Fibroblast of skin of abdomen (primary cell): ENCODE measurements at places on chromosomes 7 and 10.

GRCh38 chr7:142375710-142376313, 118.0 kb upstream of the PRSS58 start:
- no peak for DNase-seq

- DNase-seq: no peak
Measured at GRCh38 chr7:150358433-150358832, 10.2 kb upstream of the REPIN1 start.

GRCh38 chr7:121961089-121961867, 88.3 kb downstream of the PTPRZ1 start:
- peak; percentile 95 for DNase-seq

DNA sequence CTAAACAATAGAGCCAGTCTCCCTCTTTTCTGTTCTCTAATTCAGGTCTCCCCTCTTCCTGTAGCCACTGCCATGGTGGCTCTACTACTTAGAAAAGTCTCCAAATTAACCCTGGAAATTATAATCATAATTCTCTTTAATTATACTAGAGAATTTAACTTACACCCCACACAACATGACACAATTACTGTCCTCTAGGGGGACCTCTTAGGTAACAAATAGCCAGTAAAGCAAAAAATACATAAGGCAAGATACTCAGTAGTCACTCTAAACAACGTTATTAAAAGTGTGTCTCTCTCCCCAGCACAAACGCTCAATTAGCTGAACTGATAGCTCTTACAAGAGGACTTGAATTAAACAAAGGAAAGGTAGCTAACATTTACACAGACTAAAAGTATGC, 44.3 kb upstream of the ZNF107 start:
- DNase-seq: no peak

- no peak for DNase-seq
Measured at GRCh38 chr7:121023683-121024511, 35.4 kb downstream of the CPED1 start.

DNA sequence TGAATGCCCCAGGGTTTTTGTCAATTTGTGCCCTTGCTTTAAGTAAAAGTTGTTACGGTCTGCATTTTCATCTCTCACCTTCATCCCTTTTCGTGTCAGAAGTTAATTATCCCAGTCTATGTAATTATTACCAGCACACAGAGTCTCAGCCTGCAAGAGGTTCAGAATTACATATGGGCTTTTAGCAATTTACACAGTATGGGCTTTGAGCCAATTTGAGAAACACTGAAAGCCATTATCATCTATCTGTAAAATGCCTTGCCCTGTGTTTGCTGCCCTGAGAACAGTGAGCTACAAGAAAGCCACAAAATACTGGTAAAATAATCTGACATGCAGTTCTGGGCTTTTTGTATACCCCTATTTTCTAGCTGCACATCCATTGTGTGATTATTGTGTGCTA, 125.6 kb upstream of the STEAP4 start:
- DNase-seq: no peak

DNA sequence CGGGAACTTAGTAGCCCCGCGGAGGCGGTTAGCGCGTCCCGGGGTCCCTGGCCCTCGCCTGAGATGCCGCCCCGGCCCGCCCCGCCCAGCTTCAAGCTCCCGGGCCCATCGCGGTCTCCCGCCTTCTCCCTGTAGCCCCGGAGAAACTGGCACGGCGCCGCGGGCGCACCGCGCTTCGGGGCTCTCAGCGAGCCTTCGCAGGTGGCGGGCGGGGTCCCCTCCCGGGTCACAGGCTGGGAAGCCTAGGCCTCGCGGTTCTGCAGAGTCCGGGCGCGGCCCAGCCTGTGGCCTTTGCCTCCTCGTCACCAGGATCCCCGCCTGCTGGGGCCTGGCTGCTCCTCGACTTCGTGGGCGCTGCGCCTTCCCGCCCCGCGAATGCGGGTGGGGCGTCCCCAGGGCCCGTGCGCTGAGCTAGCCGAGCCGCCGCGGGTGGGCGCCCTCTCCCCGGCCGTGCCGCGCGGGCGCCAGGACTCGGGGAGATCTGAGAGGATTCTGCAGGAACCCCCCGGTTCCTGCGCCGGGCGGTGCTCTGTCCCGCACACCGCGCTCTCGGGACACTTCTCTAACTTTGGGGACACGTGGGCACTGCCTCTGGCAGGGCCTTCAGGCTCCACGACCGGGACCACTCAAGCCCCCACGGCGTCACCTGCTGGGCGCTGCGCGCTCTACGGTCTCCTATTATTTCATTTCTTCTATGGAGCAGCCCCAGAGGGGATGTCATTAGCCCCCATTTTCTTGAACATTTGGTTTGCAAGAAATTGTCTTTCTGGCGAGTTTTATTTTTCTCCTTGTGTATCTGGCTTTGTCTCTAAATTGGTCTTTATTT, 682 bp upstream of the RGS10 start:
- DNase-seq: peak; percentile 56

DNA sequence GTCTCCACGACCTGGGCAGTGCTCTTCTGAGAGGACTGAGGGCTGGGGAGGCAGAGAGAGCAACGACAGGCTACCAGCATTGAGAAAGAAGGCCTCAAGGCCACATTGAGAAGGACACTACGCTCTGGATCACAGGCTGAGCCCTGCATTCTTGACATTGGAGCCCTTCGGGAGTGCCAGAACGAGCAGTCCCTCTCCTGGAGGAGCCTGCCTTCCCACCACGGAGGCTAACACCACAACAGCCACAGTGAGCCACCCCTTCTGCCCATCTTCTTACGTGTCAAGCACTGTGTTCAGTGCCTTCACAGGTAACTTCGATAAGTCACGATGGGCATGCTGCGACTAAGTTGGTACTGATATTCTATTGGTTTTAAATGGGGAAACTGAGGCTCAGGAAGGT, 267.8 kb downstream of the RPS24 start:
- DNase-seq: no peak

DNA sequence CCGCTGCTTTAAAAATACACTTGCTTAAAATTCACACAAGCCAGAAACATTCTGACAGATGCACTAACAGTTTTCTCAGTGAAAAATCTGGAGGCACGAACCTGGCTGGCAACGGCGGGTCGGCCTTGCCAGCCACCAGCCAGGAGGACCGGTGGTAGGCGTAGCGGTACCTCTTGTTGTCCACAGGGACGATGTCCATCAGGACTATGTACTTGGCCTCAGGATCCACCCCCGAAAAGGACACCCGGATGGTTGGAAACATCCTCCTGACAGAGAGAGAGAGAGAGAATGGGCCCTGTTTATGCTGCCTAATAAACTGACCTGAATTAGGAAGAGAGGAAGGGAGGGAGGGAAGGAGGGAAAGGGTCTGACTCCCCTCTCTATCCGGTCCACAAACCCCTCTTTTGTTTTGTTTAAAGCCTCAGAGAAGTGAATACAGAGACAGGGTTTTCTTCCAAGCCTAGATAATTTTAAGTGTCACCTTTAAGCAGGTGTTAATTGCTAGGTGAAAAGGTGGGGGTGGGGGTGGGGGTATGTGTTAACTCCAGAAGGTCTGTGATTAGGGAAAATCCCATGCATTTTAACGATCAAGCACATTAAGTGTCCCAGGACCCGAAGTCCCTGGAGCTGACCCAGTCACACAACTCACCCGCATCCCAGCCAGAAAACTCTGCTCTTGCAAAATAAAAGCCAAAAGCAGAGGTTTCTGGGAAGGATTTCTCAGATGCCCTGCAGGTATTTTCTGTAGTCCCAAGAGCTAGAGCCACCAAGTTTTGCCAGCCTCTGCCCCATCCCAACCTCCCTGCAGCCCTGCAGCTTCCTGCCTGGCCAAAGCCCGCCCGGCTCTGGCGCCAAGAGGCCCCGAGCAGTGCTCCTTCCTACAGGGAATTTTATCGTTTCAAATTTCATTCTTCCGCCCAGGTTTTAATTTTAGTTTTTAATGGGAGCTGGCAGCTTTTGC, 5.0 kb downstream of the TBX20 start:
- DNase-seq: no peak

- DNase-seq: no peak
Measured at GRCh38 chr10:63836666-63837442, 315.7 kb downstream of the REEP3 start.

DNA sequence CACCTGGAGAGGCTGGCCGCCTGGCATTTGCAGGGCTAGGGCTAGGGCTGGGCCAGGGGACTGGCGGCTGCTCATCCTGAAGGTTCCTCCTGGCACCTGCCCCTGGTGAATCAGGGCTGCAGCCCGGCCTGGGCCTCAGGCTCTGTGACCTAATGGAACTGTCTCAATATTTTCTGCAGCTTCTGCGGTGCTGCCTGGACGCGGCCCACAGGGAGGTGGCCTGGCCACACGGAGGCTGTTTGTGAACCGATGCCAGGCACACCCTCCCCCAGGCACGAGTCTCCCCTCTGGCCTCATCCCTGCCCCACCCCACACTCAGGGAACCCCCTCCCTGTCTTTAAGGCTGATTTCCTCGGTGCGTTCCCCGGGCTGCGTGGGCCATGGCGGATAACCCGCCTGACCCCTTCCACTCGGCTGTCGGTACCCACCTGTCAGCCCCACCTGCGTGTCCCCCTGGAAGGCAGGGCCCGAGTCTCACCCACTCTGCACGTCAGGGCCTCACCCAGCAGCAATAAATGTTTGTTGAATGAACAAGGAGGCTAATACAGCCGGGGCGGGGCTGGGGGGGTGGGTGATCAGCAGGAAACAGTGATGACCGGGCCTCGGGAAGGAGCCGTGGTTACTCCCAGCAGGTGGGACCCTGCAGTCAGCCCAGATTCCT, 54.5 kb upstream of the DNAJB6 start:
- DNase-seq: no peak

- DNase-seq: no peak
Measured at GRCh38 chr7:43791665-43792064, 33.2 kb downstream of the BLVRA start.

GRCh38 chr7:23012908-23013714, 819 bp downstream of the HYCC1 start:
- DNase-seq: peak; percentile 18

DNA sequence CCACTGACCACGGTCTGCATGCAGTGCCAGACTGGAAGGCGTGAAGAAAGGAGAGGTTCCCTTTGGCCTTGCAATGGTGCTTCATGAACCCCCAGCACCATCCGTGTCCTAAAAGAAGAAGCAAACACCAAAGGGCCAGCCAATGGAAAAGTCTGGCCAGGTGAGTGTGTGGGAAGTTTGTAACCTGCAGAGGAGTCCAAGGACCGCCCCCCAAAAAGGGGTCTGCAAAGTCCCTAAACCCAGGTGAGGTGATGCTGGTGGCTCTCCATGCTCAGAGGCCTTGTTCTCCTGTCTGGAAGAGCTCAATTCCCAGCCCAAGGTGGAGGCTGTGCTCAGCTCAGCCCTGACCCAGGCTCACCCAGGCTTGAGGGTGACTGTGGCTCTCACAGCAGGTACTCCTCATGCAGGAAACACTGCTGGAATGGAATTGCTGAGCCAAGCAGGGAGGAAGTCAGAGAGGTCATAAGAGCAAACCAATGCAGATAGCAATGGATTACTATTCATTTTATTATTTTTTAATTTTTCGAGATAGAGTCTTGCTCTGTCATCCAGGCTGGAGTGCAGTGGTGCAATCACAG, 52.4 kb upstream of the NANOS1 start:
- no peak for DNase-seq
